RPMI7951 (cell line): ENCODE measurements at places on chromosomes 6 and 20.

DNA sequence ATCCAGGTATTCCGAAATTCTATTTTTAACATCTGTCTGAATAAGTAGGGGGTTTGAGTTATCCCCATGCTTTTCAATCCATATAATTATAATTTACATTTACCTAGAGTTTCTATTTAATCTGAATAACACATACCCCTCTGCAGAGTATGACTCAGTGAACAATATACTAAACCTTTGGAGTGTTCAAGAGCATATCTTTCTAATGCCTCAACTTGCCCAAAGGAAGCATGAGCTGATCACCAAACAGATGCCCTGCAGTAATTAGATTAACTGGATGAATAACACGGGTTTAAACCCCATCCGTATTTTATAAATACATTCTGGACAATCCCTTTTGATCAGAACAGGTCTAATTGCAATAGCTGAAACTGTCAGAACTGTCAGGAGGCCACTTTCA, 897.1 kb downstream of the TFAP2A start:
- no peak for DNase-seq

DNA sequence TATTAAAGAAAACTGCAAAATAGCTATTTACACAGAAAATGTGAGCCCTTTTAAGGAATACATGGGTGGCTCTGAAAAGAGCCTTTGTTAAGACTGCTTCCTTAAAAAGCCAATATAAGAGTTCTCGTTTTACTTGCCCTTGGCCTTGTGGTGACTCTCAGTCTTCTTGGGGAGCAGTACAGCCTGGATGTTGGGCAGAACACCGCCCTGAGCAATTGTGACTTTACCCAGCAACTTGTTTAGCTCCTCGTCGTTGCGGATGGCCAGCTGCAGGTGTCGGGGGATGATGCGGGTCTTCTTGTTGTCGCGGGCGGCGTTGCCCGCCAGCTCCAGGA, 111.5 kb downstream of the HFE start:
- DNase-seq = no peak

DNA sequence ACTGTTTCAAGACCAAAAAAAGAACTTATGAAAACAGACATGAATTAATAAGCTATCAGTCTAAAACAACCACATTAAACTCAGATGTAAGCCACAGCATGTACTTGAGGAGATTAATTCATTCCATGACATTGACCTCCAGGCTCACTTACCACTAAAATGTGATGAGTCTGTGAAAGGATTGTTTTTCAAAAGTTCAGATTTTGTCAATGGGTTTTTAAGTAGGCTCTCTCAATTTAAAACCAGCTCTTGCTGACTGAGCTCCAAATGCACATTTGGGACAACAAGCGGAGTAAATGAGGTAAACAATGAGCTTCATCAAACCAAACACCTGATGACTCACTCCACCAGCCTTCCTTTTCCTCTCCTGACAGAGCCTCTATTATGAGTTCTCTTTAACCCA, 197.0 kb downstream of the SIM1 start:
- peak; percentile 45 for DNase-seq

DNA sequence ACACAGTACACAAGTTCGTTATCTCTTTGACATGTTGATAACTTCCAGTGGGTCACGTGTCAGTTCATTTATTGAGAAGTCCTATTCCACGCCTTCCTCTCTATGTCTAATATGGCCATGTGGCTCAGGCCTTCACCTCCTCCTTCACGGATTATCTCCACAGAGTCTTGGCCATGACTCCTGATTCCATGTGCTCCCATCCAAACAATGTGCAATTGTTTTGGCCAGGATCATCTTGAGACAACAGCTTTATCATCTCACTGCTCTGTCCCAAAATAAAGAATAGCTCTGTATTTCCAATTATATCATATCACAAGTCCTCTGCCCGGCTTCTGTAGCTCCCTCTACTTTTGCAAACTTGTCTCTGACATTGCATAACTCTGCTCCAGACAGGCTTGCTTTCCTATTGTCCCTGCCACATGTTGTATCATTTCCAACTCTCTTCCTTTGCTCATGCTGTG, 11.1 kb upstream of the TXNDC5 start:
- no peak for DNase-seq

- no peak for DNase-seq
Measured at GRCh38 chr20:44070139-44070900, 116.7 kb downstream of the JPH2 start.

DNA sequence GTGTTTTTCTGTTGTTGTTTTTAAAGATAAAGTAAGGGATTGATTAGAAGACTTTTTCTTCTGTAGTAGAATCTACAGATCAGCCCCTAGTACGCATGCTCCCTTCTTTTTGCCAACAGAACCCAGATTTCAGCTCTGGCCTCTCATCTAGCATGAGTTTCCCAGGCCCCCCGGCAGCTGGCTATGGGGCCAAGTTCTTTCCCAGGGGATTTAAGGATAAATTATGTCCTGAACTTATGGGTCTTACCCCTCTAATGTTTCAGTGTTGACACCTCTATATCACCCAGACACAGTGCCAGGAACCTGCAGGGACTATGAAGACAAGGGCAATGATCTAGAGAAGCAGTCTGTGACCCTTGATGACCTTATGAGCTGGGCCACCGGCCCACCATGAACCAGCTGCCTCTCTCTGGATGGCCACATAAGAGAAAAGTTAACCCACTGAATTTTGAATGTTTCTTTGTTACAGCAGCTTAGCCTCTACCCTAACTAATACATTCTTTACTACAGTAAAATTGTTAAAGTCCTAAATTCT, 150.5 kb downstream of the UNC5CL start:
- no peak for DNase-seq

GRCh38 chr20:63166193-63167020, 49.5 kb downstream of the YTHDF1 start:
- DNase-seq = no peak

GRCh38 chr6:2237001-2237400, 8.4 kb downstream of the GMDS start:
- DNase-seq = peak; percentile 69

DNA sequence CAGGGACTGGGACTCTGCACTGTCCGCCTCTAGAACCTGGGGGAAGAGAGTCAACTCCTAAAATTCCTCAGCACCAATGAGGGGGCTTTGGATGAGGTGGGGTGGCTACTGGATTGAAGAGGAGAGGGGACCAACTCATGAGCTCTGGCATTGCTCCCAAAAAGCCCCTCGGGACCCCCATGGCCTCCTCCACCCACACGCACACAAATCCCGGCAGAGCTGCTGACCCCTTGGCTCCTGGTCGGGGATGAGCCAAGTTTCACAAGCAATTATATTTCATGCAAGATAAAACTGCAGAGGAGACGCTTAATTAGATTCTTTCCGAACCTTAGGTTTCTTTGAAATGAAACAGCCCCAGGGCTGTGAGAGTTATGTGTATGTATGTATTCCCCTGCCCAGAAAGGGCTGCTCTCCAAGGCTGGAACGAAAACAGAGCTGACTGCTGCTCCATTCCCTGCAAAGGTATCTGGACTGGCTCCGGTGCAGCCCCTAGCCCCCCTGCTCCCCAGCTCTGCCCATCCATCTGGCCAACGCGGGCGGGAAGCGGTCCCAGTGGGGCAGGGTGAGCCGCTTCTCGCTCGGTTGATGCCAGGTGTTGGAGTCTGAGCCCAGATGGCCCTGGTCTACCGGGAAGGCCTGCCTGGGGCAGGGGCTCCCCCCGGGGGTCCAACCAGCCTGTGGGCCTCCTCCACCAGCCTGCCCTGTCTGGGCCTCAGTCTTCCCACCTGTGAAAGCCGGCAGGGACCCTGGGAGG, 46.8 kb upstream of the STX16 start:
- DNase-seq = no peak

DNA sequence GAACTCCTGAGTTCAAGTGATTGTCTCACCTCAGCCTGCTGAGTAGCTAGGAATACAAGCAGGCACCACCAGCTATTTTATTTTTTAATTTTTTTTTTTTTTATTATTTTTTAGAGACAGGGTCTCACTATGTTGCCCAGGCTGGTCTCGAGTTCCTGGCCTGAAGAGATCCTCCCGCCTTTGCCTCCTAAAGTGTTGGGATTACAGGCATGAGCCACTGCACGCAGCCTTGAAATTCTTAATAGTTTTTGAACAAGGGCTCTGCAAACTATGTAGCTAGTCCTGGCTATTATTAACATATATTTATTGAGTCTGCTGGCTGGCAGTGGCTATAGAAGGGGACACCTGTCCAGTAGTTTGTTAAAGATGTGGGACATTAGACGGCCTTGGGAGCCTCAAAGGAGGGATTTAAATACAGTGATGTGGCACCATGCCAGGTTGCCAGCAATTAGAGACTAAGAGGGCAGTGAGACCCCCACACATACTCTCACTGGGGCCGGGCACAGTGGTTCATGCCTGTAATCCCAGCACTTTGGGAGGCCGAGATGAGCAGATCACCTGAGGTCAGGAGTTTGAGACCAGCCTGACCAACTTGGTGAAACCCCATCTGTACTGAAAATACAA, 21.1 kb upstream of the TAF8 start:
- no peak for DNase-seq

DNA sequence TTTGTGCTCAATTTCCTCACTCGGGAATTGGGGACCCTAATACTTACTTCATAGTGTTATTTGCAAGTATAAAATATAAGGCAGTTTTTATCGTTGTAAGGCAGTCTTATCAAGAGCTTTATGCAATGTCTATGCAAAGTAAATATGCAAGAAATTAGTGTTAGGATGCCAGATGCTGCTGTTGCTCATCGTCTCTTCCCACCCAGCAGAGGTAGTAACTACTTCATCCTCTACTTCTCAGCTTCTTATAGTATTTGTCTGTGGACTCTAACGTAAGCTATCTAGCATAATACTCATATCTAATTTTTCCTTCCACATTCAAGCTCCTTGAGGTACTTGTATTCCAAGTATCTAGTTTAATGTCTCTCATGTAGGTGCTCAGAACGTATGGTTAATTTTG, 11.6 kb downstream of the PLCG1 start:
- DNase-seq = no peak

DNA sequence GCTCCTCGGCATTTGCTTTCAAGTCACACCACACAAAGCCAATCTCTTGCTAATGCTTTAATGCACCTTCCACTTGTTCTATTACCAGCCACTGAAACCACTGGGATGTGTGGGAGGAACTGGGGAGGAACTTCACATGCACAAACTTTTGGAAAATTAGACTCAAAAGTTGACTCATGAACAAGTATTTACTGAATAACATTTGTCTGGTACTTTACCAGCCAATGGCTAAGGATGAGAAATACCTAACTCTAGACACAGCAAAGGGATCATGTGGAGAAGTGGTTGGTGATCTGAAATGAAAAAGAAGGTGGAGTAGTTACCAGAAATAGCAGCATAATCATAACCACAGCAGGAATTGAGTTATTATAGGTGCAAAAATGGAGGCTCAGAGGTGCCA, 554.0 kb upstream of the NOX3 start:
- peak; percentile 61 for DNase-seq

GRCh38 chr6:25431306-25431974, 152.3 kb downstream of the CARMIL1 start:
- no peak for DNase-seq

DNA sequence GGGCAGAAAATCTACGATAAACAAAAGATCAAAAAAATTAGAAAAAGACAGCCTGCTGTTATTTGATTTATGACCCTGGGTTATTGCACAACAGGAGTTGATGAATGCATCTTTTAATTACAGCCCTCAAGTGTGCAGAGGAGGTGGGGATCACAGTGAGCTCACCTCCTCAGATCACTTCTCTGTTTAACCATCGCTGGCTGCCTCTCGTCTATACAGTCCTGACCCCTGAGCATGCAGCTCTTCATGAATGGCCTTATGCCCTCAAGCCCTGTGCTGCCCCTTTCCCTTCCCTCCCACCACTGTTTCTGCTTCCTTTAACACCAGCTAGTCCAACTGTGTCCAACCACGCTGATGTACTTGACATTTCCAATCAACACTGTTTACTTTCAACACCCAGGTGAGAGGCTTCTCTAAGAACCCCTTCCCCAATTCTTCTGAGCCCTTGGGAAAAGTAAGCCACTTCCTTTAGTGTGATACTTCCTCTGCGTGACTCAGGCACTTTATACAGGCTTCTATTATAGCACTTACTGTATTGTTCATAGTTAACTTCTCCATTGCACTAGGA, 60.6 kb upstream of the RIPOR2 start:
- DNase-seq = no peak

GRCh38 chr6:75143191-75143590, 62.7 kb downstream of the COL12A1 start:
- peak; percentile 89 for DNase-seq

DNA sequence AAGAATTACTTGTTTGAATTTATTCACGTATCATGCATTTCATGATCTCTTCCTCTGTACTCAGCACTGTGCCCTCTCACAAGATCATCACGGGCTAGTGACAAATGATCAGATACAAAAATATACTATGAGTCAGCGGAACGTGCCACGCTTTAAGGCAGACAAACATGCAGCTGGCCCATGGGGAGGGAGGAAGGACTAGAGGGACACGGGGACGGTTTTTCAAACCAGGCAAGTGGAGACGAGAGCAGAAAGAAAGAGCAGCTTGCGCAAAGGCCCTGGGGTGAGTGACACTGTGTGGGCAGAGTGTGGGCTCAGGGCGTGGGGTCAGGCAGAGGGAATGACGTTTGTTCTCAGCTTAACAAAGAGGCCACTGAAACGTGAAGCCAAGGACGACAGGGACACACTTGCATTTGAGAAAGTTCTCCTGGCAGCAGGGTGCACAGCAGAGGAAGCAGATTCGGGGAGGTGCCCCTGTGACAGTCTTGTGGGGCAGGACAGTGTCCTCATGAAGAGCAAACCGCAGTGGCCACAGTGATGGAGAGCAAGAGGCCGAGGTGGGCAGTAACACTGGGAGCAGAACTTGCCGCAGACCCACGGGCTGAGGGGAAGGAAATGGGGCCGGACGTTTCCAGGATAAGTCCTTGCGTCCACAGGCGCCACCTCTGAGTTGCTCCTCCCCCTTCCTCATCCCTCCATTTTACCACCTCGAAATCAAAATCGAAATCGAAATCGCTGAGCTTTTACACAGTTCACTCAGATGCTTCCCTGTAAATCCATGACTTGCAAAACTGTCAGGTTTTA, 6.9 kb upstream of the RPS6KA2 start:
- peak; percentile 85 for DNase-seq

DNA sequence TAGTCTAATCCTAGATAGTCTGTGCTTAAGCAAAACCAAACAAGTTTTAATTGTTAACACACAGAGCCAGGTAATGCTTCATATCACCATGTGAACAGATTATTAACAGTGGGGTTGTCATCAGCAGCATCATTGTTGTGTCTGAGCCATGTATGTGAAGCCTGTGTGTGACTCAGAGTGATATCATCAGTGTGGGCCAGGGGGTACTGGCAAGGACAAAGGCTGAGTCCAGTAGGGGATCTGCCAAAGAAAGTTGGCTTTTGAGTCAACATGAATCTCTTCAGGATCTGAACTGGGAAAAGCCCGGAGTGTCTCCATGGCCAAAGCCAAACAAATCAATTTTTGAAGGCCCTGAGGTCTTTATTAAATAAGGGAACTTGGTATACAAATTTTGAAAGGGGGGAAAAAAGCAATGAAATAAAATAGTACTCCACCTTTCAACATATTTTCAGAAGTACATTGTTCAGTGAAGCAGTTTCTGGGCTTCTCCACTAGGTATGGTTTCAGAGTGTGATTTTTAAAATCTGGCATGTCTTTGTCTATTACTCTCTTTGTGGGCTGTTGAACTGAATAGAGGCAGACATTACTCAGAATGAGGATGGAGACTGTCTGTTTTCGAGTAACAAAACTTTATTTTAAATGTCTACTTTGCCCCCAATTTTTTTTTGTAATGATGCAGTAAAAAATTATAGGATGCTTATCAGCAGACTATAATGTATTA, 444.2 kb upstream of the JAG1 start:
- peak; percentile 94 for DNase-seq

GRCh38 chr6:16430391-16431089, 192.2 kb downstream of the GMPR start:
- no peak for DNase-seq
